ENCODE measurements at places on chromosomes 2 and 18. TPM values are rescaled to one million over a fixed set of nuclear protein-coding genes. Genes with fewer than 3 reads are reported as not detected.

GRCh38 chr2:66370824-66371223, 64.1 kb upstream of the MEIS1 start:
- no peak overlapping the region for H3K4me3 ChIP-seq
- H3K27me3 ChIP-seq: no peaks in the 10 kb centered on the region
- H3K27ac ChIP-seq: no peak overlapping the region
- no peak for DNase-seq

CHRNG gene
- not detected for total RNA-seq

ATG16L1 gene
- 26.4 TPM for total RNA-seq

ECEL1 gene
- not detected for total RNA-seq

DNA sequence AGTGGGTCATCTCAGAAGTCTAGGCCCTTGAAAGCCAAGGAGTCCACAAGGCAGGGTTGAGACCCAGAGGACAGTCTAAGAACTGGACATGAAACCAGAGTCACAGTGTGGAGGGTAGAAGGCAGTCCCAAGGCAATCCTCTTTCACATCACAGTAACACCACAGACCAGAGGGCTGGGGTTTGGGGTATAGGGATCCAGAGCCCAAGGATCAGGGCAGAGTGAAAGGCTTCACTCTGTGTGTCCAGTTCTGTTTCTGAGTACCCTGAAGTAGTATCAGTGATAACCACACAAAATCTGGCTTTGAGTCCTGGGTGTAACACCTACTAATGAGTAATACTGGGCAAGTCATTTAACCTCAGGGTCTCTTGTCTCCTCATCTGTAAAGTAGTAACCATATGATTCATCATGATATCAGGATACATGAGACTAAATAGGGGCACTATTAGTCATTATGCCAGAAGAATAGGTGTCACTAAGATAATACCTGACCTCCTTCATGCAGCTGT, 91.0 kb downstream of the ICA1L start:
- DNase-seq: peak; percentile 73
- H3K27ac ChIP-seq: peak overlapping the region; percentile 2
- peaks cover 20% of the 10 kb centered on the region for H3K36me3 ChIP-seq
- H3K27me3 ChIP-seq: no peaks in the 10 kb centered on the region

GPR35 gene
- total RNA-seq: 0.81 TPM

CMPK2 gene
- 0.40 TPM for total RNA-seq

GRCh38 chr2:129484999-129485897, 494.2 kb upstream of the RAB6C start:
- no peak for DNase-seq
- no peaks in the 10 kb centered on the region for H3K4me1 ChIP-seq
- H3K4me3 ChIP-seq: no peak overlapping the region
- H3K27ac ChIP-seq: no peak overlapping the region
- no peaks in the 10 kb centered on the region for H3K27me3 ChIP-seq

DNA sequence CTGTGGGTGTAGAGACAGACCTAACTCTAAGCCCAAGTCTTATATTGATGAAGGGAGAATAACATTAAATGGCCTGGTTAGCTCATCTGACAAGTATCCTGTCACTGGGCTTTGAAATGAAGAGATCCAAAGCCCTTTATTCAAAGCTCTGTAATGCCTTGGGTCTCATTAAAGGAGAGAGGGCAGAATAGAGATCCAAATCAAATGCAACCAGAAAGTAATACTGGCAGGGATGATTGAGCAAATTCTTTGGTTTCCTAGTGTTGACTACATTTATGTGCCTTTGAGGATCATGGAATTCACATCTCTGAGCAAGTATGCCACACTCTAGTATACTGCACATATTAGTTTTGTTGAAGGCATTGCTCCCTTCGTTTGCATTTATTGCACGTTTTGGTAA, 147.9 kb upstream of the CAVIN2 start:
- no peaks in the 10 kb centered on the region for H3K36me3 ChIP-seq
- H3K4me3 ChIP-seq: no peak overlapping the region
- no peaks in the 10 kb centered on the region for H3K27me3 ChIP-seq
- no peaks in the 10 kb centered on the region for H3K4me1 ChIP-seq
- H3K27ac ChIP-seq: no peak overlapping the region

CD207 gene
- not detected for total RNA-seq

DNA sequence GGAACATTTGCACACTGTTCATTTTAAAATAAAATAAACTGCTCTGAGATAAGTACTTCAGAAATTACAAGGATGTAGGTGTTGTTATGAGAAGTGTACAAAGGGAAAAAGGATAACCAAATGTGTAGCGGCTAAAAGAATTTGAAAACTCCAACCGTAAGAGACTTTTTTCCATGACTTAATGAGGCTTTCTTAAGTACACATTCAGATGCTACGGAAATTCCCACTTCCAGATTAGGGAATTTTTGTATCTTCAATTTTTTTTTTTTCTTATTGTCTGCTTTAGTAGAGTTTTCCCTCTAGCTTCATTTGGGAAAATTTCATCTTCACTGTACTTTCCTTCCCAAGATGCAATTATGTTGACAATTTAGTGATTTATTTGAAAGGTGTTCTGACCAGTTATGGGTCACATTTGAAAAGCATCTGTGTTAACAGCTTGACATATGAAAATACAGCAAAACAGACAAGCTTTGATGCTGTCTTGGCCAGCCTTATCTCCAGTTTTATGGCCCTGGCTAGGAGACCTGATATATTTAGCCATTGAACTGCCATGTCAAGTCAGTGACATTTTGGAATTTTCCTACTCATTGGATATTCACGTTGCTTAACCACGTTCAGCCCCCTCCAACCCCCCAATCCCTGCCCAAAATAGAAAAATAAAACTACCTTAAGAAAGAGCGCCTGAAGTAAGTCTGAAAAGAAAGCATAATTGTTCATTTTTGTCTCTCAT, 105.6 kb downstream of the FEZ2 start:
- peaks cover 68% of the 10 kb centered on the region for H3K36me3 ChIP-seq
- H3K4me3 ChIP-seq: no peak overlapping the region
- peak overlapping the region; percentile 58 for H3K27ac ChIP-seq
- H3K27me3 ChIP-seq: no peaks in the 10 kb centered on the region
- no peak for DNase-seq

- no peaks in the 10 kb centered on the region for H3K27me3 ChIP-seq
- DNase-seq: peak; percentile 76
- H3K27ac ChIP-seq: peak overlapping the region; percentile 97
- peaks cover 29% of the 10 kb centered on the region for H3K4me1 ChIP-seq
- peaks cover 12% of the 10 kb centered on the region for H3K36me3 ChIP-seq
Measured at GRCh38 chr18:11995445-11996189, 14.3 kb downstream of the IMPA2 start.

DNA sequence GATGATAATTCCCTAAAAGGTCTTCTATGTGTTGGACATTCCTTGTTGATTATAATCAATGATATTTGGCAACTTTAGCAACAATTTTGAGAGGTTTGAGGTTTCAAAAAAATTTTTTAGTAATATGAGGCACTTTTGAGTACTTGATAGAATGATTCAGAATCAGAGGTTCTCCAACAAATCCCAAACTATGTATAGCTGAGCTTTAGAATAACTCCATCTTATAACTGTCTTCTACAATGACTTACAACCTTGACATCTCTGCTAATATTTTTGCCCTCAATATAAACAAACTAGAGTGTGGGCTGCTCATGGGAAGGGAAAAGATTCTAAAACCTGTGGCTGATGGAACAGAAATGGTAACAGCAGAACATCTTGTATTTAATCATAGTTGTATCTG, 21.5 kb upstream of the SERPINB7 start:
- no peaks in the 10 kb centered on the region for H3K36me3 ChIP-seq
- H3K27ac ChIP-seq: no peak overlapping the region
- H3K27me3 ChIP-seq: no peaks in the 10 kb centered on the region
- DNase-seq: no peak

ZNF142 gene
- total RNA-seq: 33.7 TPM

- H3K4me1 ChIP-seq: no peaks in the 10 kb centered on the region
- no peaks in the 10 kb centered on the region for H3K27me3 ChIP-seq
- no peak overlapping the region for H3K4me3 ChIP-seq
- no peak overlapping the region for H3K27ac ChIP-seq
- DNase-seq: no peak
- peaks cover 5% of the 10 kb centered on the region for H3K36me3 ChIP-seq
Measured at GRCh38 chr2:18517386-18517785, 43.1 kb downstream of the RDH14 start.

- no peak for DNase-seq
- peaks cover 42% of the 10 kb centered on the region for H3K4me1 ChIP-seq
- peaks cover 26% of the 10 kb centered on the region for H3K36me3 ChIP-seq
- H3K27ac ChIP-seq: no peak overlapping the region
- H3K27me3 ChIP-seq: no peaks in the 10 kb centered on the region
Measured at GRCh38 chr2:54595999-54596902, 127.2 kb upstream of the EML6 start.

GRCh38 chr18:67300498-67300897, 216.0 kb downstream of the DSEL start:
- no peaks in the 10 kb centered on the region for H3K27me3 ChIP-seq
- no peak overlapping the region for H3K4me3 ChIP-seq
- H3K4me1 ChIP-seq: peaks cover 10% of the 10 kb centered on the region
- H3K36me3 ChIP-seq: no peaks in the 10 kb centered on the region

PAX3 gene
- total RNA-seq: not detected

CFAP65 gene
- not detected for total RNA-seq
